ENCODE measurements at places on chromosomes 5 and 9.

GRCh38 chr9:11103525-11103924 lies 490.7 kb upstream of the PTPRD start:
- DNase-seq: peak; percentile 84

DNA sequence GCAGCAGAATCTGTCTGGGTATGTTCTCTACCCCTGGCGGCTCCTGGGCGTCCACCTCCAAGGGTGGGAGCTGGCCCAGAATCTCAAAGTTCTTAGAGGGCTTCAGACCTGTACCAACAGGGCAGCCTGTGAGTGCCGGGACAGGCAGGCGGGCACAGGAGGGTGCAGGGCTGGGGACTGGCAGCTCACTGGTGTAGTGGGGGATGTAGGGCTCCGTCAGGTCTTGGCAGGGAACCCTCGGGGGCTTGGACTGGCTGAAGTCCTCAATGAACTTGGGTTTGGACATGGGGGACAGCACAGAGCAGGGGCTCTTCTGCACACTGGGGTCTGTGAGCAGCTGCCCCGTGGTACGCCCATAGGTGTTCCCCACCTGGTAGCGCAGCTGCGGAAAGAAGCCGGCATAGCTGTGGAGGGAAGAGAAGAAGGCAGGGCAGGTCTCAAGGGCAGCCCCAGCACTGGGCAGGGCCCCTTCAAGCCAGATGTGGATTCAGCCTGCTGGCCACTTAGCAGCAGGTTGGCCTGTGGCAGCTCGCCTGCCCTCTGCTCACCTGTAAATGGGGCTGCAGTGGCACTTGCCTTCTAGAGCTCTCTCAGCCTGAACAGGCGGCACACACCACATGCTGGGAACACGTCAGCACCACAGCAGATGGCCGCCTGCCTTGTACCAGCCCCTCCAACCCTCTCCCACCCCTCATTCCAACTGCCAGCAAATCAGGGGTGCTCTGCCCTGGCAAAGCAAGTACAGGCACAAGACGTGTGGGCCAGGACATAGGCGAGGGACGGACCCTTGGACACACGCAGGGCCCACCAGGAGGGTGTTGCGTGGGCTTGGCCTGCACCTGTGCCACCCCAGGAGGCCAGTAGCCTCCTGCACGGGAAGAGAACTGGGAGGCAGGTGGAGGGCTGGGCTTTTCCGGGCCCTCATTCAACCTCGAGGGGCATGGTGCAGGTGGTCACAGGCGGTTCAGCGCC lies 4.6 kb downstream of the TUBB4B start:
- no peak for DNase-seq

GRCh38 chr5:113232667-113233066 lies 202.1 kb downstream of the TSSK1B start:
- no peak for DNase-seq

- no peak for DNase-seq
Measured at GRCh38 chr5:103216697-103217096, 41.9 kb upstream of the MACIR start.

DNA sequence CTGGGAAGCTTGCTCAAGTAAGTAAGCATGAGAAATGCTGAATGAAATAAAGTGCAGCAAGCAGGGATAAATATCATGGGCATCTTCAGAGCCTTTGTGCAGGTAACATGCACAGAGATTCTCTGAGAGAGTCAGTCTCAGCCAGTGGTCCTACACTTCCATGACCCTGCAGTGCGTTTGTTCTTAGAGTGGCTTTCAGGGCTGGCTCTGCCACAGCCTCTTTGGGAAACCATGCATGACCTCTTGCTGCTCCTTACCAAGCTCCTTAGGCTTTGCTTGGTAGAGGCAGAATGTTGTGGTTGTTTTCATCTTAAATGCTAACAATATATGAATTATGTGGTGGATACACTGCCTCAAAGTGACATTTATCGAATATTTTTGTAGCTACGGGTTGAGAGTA lies 5.4 kb downstream of the SYK start:
- DNase-seq: no peak

- DNase-seq: no peak
Measured at GRCh38 chr9:34547960-34548611, 25.3 kb upstream of the ENHO start.

- DNase-seq: no peak
Measured at GRCh38 chr5:43203373-43203772, 11.3 kb downstream of the NIM1K start.

DNA sequence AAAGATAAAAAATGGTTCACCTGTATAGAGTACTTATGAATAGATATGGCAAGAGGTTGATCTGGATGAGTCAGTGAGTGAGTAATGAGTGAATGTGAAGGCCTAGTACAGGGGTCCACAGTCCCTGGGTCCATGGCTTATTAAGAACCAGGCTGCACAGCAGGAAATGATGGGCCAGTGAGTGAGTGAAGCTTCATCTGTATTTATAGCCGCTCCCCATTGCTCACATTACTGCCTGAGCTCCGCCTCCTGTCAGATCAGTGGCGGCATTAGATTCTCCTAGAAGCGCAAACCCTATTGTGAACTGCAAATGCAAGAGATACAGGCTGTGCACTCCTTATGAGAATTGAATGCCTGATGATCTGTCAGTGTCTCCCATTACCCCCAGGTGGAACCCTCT lies 307.7 kb upstream of the ZNF608 start:
- no peak for DNase-seq
